NCI-H748 treated with DMSO at 0.1 percent for 48 hours (cell line): ENCODE measurements at places on chromosomes 1 and 21.

DNA sequence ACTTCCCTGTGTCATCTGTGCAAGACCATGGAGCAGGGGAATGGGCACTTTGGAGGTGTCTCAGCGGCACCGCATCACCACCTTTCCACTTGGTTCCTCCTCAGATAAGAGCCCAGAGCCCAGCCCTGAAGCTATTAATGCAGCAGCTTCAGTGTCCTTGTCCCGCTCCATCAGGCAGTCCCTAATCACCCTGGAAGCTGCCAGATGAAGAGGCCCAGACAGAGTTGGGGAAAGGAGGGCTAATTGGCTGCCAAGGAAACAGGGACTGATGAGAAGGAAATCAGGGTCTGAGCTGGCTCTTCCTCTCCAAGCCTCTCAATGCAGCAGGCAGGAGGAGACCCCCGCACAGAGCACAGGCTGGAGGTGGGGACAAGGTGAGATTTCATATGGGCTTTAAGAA is 83.1 kb upstream of the KLHDC7A start:
- no peak for DNase-seq

- no peak for DNase-seq
Measured at GRCh38 chr21:38486706-38487105, 11.6 kb downstream of the ERG start.

DNA sequence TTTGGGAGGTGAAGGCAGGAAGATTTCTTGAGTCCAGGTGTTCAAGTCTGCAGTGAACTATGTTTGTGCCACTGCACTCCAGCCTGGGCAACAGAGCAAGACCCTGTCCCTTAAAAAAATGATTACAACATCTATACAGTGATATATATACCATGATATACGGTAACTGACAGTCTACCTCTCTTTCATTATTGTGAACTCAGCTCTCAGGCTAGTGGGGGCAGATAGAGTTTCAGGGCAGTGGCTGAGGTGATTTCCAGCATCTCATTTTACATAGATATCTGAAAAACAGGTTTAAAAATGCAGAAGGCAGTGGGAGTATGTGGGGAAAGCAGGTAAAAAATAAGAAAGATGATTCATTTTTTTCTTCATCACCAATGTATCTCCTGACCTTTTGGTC is 8.1 kb upstream of the NTNG1 start:
- DNase-seq, result no peak

DNA sequence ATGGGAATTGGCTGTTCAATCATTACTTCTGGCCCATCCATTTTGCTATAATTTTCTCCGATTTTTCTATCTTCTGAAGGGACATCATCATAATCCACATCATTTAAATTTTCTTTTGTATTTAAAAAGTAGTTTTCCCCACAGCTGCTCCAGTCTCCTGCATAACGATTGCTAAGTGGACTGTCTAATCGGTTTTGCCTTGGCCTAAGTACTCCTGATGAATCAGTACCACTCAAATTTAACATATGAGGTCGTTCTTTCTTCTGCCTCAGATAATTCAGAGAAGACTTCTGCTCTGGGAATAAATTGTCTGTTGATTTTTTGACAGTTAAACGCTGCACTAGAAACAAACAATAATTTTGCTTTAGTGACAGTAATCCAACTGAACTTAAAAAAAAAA is 41.9 kb downstream of the SYDE2 start:
- DNase-seq, result no peak

DNA sequence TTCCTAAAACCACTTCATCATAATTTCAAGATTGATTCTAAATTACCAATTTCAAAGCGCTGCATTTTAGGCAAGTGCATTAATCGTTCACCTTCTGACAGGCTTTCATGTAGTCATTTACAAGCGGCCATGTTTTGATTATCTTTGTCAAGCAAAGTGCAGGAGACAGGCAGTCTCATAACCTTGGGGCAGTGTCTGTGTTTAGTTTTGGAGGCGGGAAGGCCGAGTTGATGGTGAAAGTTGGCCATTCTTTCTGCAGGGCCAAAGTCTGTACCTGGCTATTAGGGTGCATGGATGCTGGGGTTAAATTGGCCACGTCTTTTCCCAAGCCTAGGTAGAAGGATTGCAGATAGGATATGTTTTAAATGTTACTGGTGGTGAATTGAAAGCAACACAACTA is 2.9 kb downstream of the AGPAT3 start:
- no peak for DNase-seq

- DNase-seq, result no peak
Measured at GRCh38 chr1:169108223-169108622, 1.7 kb downstream of the ATP1B1 start.

GRCh38 chr1:172496678-172497077 is 36.3 kb upstream of the SUCO start:
- no peak for DNase-seq
